ENCODE measurements at places on chromosomes 7 and 10. TPM values are rescaled to one million over a fixed set of nuclear protein-coding genes. Genes with fewer than 3 reads are reported as not detected.

- DNase-seq, result no peak
Observed at GRCh38 chr7:47952224-47952623, 4.0 kb upstream of the PKD1L1 start.

GRCh38 chr7:109331423-109331822 lies 761.7 kb downstream of the DNAJB9 start:
- DNase-seq, result no peak

DNA sequence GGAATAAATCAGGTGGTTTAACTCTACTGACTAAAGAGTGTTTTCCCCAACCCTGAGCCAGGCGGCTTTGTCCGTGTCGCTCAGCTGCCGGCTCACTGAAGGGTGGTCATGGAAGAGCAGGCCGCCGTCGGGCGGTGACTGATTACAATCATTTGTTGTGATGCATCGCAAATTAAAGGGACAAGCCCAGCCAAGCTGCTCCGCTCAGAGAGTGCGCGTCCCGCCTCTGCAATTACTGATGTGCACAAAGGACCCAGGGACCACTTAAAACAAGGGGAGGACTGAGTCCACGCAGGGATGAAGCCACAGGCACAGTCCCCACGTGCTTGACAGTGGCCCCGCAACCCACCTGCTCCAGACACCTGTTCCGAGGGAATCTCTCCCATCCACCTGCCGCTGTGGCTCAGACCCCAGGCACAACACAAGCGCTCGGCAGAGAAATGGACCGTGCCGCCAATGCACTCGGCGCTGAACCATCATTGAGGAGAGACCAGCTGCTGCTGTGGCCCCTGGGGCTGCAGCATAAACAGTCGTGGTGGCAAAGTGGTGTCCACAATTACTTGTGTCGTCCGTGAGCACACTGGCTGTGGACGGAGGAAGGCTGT lies 526.5 kb downstream of the PTPRN2 start:
- DNase-seq, result no peak

DNA sequence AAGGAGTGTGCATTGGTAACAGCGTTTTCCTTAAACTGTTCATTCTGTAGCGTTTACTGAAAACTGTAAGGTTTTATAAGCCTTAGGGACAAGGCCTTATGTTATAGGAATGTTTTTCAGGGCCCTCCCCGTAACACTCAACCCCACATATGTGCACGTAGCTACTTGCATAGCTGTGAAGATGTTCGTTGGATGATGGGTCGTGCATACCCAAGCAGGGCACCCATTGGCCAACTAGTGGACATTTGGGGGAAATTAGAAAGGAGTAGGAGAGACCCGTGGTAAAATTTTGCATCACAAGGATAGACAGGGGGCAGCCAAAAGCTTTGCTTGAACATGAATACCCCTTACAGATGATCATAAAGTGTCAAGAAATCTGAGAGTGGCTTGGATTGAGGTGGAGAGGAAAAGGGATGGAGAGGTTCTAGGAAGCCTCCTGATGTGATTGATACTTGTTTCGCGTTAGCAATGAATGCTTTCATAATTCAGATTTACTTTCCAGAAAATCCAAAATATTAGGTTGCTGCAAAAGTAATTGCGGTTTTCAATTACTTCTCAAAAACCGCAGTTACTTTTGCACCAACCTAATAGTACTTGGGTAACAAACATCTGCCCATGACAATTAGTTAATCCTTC lies 878 bp downstream of the SEC61A2 start:
- DNase-seq, result peak; percentile 33

DNA sequence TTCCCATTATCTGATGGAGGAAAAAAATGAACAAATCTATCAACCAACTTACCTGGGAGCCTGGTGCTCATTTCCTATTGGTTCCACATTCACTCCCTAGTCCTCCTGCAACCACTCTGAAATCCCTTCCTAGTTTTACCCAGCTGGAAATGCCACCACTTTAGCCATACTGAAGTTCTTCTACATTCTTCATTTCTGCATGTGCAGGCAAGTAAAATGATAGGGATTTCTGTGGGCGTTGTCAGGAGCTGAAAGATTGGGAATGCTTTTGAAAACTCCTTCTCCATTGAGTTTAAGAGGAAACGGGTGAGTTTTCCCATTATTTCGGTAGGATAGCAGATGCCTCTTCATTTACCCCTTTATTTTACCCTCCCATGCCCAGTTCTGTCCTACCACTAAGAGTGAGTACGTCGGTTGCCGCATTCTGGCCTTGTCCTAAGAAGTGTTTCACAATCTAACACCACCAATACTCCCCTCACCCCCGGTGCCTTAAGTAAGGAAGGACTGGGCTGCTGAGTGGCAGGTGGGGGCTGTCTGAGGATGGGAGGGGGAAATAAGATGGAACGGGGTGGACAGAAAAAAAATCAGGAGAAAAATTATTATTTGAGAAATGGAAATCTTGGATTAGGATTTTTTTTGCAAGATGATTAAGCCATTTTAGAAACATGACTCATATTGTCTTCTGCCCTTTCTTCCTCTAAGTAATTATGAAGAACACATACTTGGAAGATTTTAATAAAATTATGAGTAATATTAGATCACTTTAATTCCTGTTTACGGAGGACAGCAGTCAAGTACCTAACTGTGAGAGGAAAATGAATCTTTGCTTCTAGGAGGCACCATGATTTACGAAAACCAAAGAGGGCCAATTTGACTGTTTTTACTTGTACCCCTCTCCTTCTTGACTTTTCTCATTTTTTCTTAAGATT lies 13.2 kb upstream of the TAS2R60 start:
- no peak for DNase-seq

- no peak for DNase-seq
Observed at GRCh38 chr7:81503336-81503735, 266.5 kb downstream of the HGF start.

KCNIP2 gene
- 0.61 TPM for polyA plus RNA-seq

C10orf90 gene
- polyA plus RNA-seq, result 0.12 TPM

GRCh38 chr10:70323138-70323696 lies 39.4 kb upstream of the NPFFR1 start:
- DNase-seq, result no peak

GRCh38 chr10:56622335-56622973 lies 261.4 kb upstream of the ZWINT start:
- DNase-seq, result no peak

DNA sequence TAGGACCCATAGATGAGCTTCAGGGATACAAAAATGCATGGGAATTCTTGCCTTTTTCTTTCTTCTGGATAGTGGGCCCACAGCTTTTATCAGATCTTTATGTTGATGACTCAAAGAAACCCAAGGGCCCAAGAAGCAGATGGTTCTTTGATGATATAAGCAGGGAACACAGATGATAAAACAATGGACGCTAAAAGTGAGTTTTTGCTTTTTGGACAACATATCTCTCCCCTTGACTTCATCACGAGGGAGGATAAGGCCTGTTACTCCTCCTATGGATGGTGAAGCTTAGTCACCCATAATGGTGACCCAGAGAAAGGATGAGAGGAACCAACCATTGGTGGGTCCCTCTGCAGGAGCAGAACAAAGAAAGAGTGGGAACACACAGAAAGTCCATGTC lies 6.5 kb upstream of the OGA start:
- no peak for DNase-seq

ZNF853 gene
- 5.3 TPM for polyA plus RNA-seq

DNAH11 gene
- polyA plus RNA-seq, result not detected
